Caudate nucleus (tissue), 63 donors: ENCODE measurements at places on chromosomes 1 and 21.

DNA sequence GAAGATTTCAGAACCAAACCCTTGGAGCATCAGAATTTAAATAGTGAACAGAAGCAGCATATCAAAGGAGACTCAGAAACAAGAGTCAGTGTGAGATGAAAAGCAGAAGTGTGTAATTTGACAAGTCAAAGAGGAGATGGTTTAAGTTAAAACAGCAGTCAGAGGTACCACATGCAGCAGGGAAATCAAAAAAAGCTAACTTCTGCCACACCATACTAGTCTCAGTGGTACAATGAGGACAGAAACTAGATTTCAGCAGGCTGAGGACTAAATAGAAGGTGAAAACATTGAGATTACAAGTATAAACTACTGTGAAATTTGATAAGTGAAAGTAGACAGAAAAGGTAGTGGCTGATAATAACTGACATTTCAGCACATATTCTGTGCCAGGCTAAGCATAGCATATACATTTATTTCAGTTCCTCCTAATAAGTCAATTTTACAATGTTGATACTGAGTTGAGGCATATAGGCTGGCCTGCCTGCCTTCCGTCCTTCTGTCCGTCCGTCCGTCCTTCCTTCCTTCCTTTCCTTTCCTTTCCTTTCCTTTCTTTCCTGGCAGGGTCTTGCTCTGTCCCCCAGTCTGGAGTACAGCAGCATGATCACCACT lies 12.6 kb downstream of the SUCO start:
- no peak for DNase-seq

GRCh38 chr21:26966649-26967061 lies 233 bp downstream of the ADAMTS5 start:
- DNase-seq = no peak

DNA sequence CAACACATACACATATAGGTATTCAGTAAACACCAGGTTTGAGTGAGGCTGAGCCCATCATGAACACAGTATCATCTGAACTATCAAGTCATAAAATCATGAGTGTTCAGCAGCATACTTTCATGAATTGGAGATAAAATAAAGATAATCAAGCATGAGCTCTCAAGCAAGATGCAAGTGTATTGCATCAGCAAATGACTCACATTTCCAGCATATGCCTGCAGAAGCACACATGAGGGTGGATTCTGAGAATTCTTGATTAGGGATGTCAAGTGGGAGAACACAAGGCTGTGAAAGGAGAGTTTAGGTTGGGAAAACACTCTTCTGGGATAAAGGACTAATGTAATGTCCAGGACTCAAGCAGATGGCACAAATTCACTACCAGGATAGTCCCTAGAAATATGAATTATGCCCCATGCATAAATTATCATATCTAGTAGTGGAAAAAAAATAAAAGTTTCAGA lies 299.2 kb downstream of the SRGAP2C start:
- DNase-seq = peak; percentile 1

DNA sequence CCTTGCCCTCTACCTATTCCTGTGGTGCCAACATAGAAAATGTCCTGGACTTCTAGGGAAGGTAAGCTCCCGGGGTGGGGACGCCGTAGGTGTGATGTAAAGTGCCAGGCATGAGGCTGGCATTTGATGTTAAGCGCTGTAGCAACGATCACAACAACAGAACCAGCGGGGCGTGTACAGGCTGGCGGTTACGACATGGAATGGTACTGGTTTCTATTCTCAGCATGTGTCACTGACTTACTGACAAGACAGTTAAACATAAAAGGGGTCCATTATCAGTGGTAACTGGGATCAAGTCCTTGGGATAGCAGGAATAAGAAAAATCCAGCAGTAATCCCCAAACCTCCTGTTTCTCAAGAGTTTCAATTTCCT lies 58.9 kb downstream of the TGFBR3 start:
- no peak for DNase-seq

DNA sequence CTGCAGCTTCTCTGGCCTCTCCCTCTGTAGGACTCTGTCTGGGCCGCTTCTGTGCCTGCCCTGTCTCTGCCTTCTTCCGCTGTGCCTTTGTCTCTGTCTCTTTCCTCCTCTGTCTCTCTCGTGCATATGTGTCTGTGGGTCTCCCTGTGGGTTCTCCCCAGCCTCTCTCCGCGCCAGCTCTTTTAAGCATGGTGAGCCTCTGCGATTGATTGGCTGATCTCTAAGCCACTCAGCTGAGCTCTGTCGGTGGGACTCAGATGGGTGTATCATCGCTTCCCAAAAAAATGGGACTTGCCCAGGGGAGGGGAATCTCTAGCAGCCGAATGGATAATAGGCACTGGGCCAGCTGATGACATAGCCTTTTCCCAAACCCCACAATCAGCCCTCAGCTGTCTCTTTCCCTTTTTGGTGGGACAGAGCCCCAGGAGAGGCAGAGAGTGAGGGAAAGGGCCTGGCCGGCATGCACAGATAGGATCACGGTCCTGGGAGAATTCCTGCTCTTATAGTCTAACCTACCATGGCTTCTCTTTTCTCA lies at the start of gene ADAMTS4:
Gene ADAMTS4, minus strand, starts transcription at position 158 of the 535 bp plus-strand sequence. CDS start 427 bp downstream, outside the sequence.
- DNase-seq = peak; percentile 73

GRCh38 chr1:21334214-21335087 lies 44.2 kb upstream of the ECE1 start:
- DNase-seq = no peak
